Stimulated activated CD8-positive, alpha-beta memory T cell treated with anti-CD3 and anti-CD28 coated beads, Interleukin-15, amount 100 ng/mL, for 1 hour (primary cell): ENCODE measurements at places on chromosomes 5 and 9.

- DNase-seq, result peak; percentile 56
Observed at GRCh38 chr9:35604578-35605350, at the start of gene TESK1. Gene TESK1 (plus strand): TSS chr9:35605262. CDS start chr9:35605620, 358 bp downstream.

DNA sequence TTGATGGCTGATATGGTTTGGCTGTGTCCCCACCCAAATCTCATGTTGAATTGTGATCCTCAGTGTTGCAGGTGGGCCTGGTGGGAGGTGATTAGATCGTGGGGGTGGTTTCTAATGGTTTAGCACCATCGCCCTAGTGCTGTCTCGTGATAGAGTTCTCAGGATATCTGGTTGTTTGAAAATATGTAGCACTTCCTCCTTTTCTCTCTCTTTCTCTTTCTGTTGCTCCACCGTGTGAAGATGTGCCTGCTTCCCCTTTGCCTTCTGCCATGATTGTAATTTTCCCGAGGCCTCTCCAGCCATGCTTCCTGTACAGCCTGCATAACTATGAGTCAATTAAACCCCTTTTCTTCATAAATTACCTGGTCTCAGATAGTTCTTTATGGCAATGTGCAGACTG is 111.6 kb downstream of the SREK1 start:
- no peak for DNase-seq

GRCh38 chr5:126339215-126339805 is 83.9 kb upstream of the GRAMD2B start:
- peak; percentile 24 for DNase-seq

DNA sequence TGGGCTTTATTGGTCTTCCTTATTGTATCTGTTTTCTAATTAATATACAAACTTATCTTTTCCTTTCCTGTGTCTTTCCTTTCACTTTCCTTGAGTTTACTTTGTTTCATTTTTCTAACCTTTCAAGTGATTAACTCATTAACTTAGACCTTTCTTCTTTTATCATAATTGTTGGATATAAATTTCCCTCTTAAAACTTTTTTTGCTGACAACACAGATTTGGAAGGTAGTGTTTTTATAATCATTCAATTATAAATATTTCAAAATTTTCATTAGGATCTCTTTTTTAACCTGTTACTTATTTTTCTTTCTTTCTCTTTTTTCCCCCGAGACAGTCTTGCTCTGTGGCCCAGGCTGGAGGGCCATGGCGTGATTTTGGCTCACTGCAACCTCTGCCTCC is 6.9 kb upstream of the ZBTB43 start:
- DNase-seq, result no peak

DNA sequence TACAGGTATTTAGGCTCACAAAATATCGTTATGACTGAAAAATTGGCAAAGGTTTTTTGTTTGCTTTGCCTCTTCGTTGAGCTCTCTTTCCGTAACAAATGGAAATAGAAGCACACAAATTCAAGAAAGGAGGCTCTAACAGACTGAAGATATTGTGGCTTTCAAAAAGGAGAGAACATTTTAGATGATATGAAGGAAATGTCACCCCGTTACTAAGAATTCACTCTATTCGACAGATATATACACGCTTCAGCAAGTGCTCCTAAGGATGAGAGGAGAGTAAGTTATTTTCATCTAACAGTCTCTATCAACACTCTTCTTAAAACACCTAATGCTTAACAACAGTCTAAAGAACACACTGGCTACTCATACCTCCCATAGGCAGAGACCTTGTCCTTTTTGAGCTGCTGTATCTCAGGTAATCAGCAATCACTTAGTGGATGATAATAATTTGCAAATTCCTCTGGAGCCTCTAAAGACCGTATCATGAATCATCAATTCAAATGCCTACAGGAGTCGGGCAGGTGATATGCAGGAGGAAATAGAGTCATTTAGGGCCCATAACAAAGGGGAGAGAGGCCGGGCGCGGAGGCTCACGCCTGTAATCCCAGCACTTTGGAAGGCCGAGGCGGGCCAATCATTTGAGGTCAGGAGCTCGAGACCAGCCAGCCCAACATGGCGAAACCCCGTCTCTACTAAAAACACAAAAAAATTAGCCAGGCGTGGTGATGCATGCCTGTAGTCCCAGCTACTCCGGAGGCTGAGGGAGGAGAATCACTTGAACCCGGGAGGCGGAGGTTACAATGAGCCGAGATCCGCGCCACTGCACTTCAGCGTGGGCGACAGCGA is 1.4 kb upstream of the HSDL2 start:
- no peak for DNase-seq

GRCh38 chr9:127450830-127451607 is at the start of the genes LRSAM1 and RPL12:
Gene LRSAM1 (plus strand): TSS chr9:127451510. CDS start chr9:127454528, 3,018 bp downstream.
Gene RPL12 (minus strand): TSS chr9:127451406. CDS start chr9:127451317, 89 bp downstream.
- DNase-seq, result peak; percentile 99

- DNase-seq, result no peak
Observed at GRCh38 chr5:124935065-124935464, 188.6 kb upstream of the ZNF608 start.

DNA sequence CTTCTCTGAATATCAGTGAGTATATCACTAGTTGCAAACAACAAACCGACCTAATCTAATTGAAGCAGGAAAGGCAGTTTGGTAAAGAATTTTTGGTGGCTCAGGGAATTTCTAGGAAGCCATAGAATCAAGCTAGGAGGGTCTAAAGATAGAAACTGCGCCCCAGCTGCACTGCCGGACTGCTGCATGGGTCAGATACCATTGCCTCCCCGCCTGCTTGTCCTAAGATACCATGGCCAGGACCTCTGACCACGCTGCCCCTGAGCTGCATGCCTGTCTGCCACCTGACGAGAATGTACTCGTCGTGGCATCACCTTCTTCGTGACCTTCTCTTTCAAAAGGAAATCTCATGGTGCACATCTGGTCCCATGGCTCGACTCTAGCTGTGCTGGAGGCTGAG is 439.0 kb downstream of the ZSWIM6 start:
- DNase-seq, result no peak

- no peak for DNase-seq
Observed at GRCh38 chr9:101022704-101023103, 5.8 kb upstream of the PLPPR1 start.

GRCh38 chr9:121498487-121499176 is 1.0 kb downstream of the GGTA1 start:
- no peak for DNase-seq

GRCh38 chr9:79735023-79735779 is 163.4 kb downstream of the TLE4 start:
- DNase-seq, result no peak

GRCh38 chr5:14847471-14847870 is 24.1 kb downstream of the ANKH start:
- no peak for DNase-seq

GRCh38 chr5:2563046-2563445 is 188.4 kb downstream of the IRX2 start:
- no peak for DNase-seq

DNA sequence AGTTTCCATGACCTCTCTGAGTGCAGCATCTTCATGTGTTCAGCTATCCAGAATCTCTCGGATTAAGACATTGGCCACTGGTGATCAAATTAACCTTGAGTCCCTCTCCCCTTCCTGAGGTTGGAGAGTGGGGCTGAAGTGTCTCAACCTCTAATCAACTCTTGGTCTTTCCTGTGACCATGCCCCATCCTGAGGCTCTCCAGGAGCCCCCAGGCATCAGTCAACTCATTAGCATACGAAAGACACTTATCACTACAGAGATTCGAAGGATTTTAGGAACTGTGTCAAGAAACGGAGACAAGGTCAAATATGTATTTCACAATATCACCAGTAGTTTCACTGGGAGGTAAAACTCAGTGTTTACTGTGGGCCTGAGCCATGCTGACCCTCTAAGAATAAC is 130.2 kb upstream of the CCDC152 start:
- DNase-seq, result no peak

DNA sequence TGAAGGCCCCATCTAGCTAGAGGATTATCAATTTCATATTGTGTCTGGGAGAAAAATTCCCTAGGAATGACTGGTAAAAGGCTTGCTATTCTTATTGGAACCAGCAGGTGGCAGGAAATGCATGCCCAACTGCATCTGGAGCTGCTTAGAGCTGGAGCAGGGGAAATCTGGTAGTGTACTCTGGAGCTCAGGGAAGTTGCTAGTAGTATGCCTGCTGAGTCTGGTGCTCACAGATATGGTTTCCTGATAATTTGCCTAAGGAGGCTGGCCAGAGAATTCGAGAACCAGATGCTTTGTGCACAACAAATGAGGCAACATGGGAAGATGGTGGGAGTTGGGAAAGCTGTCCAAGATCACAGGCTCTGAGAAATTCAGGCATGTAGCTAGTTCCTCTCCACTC is 53.7 kb downstream of the G3BP1 start:
- DNase-seq, result no peak

GRCh38 chr5:173573126-173573960 is 43.1 kb downstream of the BOD1 start:
- DNase-seq, result peak; percentile 32

GRCh38 chr9:12922224-12922866 is 147.5 kb downstream of the LURAP1L start:
- DNase-seq, result no peak

- DNase-seq, result no peak
Observed at GRCh38 chr9:135408476-135409254, 70.9 kb upstream of the PPP1R26 start.

GRCh38 chr9:76912636-76913275 is 6.8 kb upstream of the PRUNE2 start:
- no peak for DNase-seq
